Fibroblast of skin of left quadriceps (primary cell): ENCODE measurements at places on chromosomes 16 and 17.

DNA sequence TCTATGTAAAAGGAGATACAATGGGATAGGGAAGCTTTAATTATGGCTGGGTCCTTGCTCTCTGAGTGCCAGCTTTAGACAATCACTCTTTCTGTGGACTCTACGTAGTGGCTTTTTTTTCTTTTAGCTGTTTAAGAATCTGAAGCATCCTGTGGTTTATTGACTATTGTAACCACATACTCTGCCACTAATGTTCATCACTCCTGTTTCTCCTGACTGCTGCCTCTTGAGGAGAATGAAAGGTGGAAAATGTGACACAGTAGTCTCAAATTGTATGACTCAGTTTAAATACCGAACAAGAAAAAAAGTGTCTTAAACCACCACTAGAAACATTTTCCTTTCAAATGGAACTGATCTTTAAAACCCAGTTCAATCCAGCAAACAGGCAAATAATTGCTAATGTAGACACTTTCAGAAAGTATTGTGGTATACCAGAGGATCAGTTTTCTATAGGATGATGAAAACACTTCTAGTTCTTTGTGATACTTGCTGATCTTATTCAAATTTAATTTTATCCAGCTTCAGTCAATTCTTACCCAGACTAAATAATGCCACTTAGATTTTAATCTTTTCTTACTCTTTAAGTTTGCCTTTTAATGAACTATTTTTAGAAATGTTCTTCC, 302.7 kb upstream of the PMFBP1 start:
- DNase-seq, result peak; percentile 81

DNA sequence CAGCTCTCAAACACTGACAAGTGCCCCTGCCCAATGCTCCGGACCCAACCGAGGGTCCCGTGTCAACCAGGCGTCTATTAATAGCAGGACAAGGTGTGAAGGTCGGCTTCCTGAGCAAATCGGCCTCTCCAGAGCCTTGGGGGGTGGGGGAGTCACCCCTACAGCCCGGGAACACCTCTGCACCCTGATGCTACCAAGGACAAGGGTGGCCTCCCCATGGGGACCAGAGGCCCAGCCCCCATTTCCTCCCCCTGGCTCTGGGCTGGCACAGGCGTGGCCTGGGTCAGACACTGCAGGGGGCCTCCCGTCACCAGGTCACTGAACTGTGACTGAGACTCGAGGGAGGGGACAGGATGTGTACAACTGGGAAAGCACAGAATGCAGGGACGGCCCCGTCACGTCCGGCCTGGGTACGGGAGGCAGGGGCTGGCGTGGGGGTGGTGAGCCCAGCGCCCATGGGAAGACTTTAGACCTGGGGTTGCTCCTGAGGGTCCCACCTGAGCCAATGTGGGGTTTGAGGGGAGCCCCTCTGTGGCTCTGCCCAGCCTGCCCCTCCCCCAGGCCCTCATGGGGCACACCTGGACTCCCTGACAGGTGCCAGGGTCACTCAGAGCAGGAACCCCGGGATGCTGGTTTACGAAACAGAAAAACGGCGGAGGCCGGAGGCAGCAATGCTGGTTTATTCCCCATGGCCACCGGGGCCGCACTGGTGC, 579 bp upstream of the CYBA start:
- DNase-seq, result no peak

GRCh38 chr17:49832840-49833599, 14.8 kb downstream of the TAC4 start:
- DNase-seq, result no peak

DNA sequence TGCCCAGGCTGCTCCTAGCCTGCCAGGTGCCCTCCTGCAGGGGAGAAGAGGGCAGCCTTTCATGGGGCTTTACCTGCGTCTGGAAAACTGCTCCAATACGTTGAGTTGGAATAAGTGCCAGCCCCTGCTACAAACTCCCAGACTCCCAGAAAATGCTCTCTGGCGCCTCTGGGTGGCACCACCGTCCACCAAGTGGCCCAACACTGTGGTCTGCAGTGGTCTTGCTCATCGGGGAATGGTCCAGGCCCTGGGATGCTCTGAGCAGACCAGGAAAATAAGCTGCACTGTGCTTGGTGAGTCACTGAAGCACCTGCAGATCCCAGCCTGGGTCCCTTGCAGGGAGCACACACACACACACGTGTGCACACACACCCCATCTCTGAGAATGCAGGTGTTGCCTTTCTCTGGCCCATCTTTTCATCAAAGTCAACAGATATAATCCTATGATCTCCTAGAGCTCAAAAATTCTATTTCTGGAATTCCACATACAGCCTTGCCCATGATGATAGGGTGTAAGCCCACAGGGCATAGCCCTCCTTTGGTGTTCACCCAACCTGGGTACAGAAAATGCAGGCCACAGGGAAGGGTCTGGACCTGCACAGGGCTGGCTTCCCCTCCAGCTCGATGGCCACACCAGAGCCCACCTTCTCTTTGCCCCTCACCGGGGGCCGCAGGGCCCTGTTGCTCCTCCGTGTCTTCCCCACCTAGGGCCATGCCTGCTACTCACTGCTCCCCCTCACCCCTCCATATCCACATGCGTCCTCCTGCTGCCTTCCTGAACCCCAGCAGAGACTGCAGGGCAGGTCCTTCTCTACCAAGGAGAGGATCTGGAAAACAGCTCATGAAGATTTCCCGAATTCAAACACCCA, 20.5 kb downstream of the CDIP1 start:
- no peak for DNase-seq

- DNase-seq, result peak; percentile 34
Measured at GRCh38 chr17:7004398-7005253, 7.8 kb upstream of the RNASEK start.

DNA sequence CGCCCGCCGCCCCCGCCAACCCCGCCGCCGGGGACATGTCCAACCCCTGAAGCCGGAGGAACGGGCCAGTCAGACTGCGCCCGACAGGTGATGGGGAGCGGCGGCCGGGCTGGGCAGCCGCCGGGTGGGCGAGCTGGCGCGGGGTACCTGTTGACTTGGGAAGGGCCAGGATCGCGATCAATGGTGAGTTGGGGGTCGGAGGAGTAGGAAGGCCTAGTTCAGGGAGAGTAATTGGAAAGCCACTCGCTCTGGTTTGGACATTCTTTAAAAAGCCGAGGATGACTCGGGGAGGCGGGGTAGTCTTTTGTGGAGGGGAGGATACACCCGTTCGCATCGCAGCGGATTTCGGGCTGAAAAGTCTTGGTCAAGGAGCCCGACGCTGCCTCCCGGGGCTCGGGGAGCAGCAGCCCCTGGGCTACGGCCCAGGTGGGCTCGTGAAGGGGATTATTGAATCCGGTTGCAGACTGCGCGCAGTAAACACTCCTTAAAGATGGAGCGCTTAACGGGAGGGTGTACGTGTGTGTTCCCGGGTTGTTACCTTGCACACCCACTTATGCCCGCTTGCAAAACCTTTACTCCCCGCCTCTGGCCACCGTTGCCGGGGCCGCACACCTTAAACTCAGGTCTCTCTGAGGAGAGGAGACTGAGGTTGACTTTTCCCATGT, 123.8 kb downstream of the GOSR1 start:
- no peak for DNase-seq

- no peak for DNase-seq
Measured at GRCh38 chr17:78168903-78169793, 767 bp downstream of the SYNGR2 start.

GRCh38 chr17:64252831-64253230, 10.2 kb downstream of the TEX2 start:
- no peak for DNase-seq

DNA sequence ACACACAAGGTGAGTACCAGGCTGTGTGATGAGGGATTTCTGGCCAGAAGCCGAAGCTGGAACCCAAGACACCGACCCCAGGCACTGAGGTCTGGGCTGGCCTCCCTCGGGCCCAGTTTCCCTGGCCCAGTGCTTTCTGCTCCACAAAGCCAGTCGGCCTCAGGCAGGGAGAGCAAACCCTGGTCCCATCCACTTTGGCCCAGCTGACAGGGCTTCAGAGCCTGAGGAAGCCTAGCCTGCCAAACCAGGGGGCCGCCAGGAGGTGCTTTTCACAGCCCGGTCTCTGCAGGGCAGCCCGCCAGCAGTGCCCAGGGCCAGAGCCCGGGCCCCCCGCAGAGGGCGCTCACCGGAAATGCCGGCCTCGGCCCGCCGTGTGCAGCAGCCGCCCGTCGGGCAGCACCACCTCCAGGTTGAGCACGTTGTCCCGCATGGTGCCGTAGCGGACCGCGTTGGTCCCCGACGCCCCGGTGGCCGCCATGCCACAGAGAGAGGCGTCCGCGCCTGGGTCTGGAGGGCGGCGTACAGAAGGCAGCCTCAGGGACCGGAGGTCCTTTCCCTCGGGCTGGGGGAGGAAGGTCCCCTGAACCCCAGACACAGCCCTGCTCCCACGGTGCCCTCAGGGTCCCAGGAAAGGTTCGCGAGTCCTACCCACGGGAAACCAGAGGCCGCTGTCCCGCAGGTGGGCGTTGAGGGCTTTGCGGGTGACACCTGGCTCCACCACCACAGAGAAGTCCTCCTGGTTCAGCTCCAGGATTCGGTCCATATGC, 2.2 kb downstream of the LDHD start:
- DNase-seq, result no peak

- DNase-seq, result no peak
Measured at GRCh38 chr16:27083861-27084261, 17.1 kb downstream of the C16orf82 start.

DNA sequence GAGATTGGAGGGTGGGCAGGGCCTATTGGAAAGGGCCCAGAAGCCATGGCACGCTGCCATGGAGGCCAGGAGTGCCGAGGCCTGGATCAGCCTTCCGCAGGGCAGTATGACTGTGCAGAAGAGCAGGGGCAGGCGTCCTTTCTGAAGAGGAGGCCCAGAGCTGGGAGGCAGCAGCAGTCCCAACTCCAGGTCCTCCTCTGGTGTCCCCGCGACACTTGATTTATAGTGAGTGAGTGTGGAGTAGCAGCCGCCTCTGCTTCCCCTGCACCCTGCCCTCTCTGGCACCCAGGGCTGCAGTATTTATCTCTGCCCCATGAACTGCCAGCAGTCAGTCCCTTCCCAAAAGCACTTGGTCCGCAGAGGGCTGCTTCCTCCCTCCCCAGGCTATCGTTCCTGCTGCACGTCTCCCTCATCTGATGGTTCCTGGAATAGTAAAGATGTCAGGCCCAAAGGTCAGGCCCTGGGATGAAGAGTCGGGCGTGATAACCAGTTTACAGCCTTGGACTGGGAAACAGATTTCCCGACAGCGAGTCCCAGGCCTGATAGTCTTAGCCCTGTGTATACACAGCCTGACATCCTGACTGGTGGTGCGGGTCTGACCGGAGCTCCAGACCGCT, 32.9 kb downstream of the PGS1 start:
- no peak for DNase-seq

- no peak for DNase-seq
Measured at GRCh38 chr17:75777296-75777922, 7.2 kb upstream of the UNK start.

DNA sequence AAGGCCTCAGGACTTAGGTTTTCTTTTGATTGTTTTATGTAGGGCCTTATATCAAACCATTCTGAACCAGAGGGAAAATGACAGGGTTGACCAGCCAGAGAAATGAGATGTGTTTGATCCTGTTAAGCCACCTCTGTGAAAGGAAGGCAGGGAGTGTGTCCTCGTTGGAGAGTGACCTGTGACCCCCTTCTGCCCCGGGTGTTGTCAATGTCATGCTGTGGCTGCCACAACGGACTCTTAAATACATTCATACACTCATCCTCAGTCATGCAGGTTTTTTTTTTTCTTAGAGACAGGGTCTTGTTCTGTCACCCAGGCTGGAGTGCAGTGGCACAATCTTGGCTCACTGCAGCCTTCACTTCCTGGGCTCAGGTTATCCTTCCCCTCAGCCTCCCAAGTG, 6.1 kb downstream of the MYCBPAP start:
- DNase-seq, result no peak

DNA sequence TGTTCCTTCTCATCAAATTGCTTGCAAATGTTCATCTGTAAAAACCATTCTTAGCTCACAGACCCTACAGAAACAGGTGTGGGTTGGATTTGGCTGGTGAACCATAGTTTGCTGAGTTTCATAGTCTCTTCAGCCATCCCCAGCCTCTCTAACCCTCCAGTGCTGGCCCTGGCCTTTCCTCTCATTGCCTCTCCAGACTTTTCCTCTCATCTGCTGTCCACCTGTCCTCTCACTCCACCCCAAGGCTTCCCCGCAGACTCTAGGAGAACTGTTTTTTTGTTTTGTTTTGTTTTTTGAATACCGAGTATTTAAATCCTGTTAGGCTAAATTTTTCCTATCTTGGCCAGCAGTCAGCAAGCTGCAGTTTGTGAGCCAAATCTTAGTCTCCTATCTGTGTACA, 41.1 kb downstream of the MEOX1 start:
- no peak for DNase-seq
